ENCODE measurements at places on chromosomes 3 and 15. TPM values are rescaled to one million over a fixed set of nuclear protein-coding genes. Genes with fewer than 3 reads are reported as not detected.
A peak's percentile ranks its signal among the peaks of the same experiment; 100 is the strongest.

GRCh38 chr3:72960812-72961518 lies 35.6 kb upstream of the PPP4R2 start:
- no peak for DNase-seq
- H3K27me3 ChIP-seq = no peaks in the 10 kb centered on the region
- no peak overlapping the region for H3K4me3 ChIP-seq
- no peaks in the 10 kb centered on the region for H3K36me3 ChIP-seq
- no peak overlapping the region for H3K27ac ChIP-seq

GRCh38 chr3:8658306-8659212 lies 14.0 kb upstream of the SSUH2 start:
- no peak overlapping the region for H3K27ac ChIP-seq
- DNase-seq = peak; percentile 72
- no peaks in the 10 kb centered on the region for H3K27me3 ChIP-seq
- no peaks in the 10 kb centered on the region for H3K36me3 ChIP-seq

DNA sequence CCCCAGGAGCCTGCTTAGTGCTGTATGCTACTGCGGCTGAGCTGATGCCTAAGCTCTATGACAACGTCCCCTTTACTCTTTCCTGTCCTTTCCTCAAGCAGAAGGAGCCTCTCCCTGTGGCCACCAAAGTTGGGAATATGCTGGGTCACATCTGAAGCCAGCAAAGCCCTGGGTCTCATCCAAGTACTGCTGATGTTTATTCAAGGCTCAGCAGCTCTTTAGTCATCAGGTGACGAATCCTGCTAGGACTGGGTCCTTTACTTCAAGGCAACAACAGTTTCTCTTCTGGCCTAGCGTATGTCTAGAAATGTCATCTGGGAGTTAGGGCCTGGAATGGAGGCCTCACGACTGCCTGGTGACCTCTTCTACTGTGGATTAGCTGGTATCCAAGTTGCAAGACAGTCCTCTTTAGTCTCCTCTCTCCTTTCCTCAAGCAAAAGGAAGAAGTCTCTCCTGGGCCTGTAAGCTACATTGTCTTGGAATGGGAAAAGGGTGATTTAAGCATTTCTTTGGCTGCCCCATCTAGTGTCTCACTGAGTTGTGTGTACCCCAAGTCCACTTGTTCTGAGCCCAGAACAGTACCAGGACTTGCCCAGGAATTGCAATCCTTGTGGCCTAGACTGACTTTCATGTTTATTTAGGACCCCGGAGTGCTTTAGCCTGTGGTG lies 63.9 kb downstream of the TNFAIP8L3 start:
- no peaks in the 10 kb centered on the region for H3K4me1 ChIP-seq
- H3K4me3 ChIP-seq = no peak overlapping the region
- H3K27ac ChIP-seq = no peak overlapping the region
- no peak for DNase-seq

The ANKRD63 gene
- total RNA-seq = not detected

The SLCO2A1 gene
- 4.6 TPM for total RNA-seq

- H3K27ac ChIP-seq = no peak overlapping the region
- H3K4me3 ChIP-seq = no peak overlapping the region
- H3K27me3 ChIP-seq = peaks cover 46% of the 10 kb centered on the region
- no peaks in the 10 kb centered on the region for H3K36me3 ChIP-seq
- peak; percentile 71 for DNase-seq
- H3K4me1 ChIP-seq = no peaks in the 10 kb centered on the region
These were observed 2.0 kb upstream of the SOX2 start for GRCh38 chr3:181709537-181710279.

- H3K36me3 ChIP-seq = no peaks in the 10 kb centered on the region
- no peak overlapping the region for H3K4me3 ChIP-seq
- H3K27me3 ChIP-seq = no peaks in the 10 kb centered on the region
- DNase-seq = no peak
- no peaks in the 10 kb centered on the region for H3K4me1 ChIP-seq
These were observed 85.7 kb downstream of the ATP2B2 start for GRCh38 chr3:10419637-10420232.

DNA sequence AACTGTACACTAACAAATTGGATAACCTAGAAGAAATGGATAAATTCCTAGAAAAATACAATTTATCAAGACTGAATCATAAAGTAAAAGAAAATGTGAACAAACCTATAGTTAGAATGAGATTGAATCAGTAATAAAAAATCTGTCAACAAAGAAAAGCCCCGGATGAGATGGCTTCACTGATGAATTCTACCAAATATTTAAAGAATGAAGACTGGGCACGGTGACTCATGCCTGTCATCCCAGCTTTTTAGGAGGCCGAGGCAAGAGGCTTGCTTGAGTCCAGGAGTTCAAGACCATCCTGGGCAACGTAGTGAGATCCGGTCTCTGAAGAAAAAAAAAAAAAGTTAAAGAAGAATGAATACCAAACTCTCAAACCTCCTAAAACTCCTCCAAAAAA lies 17.7 kb upstream of the AP4E1 start:
- H3K36me3 ChIP-seq = no peaks in the 10 kb centered on the region
- H3K27me3 ChIP-seq = no peaks in the 10 kb centered on the region
- H3K4me3 ChIP-seq = no peak overlapping the region

The CORO2B gene
- 2.3 TPM for total RNA-seq

- no peaks in the 10 kb centered on the region for H3K4me1 ChIP-seq
- H3K27ac ChIP-seq = no peak overlapping the region
- no peak for DNase-seq
- no peaks in the 10 kb centered on the region for H3K27me3 ChIP-seq
- no peak overlapping the region for H3K4me3 ChIP-seq
These were observed 21.8 kb upstream of the TRH start for GRCh38 chr3:129952556-129953355.

DNA sequence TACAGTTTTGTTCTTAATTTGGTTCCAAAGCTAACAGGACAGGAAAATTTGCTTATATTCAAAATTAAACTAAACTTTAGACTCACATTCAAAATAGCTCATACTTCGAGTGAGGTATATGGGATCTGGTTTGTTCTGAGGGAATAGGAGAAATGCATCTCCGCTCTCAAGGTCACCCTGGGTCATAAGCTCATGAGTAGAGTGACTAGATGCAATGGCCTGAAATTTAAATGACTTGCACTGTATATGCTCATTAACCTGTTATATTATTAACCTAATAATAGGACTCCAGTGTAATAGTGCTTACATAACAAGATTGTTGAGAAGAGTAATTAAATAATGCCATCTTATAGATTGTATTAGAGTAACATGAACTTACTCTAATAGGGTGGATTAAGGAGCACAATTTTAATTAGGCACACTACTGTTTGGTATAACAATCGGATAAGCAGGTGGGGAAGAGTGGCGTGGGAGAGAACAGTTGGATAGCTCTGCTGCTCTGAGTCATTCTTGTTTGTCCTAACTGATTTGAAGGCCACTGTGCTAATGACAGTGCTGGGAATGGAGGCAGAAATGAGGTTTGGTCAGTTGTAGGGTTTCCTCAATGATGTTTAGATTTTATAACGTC lies 5.2 kb downstream of the NKTR start:
- H3K36me3 ChIP-seq = no peaks in the 10 kb centered on the region
- DNase-seq = no peak
- H3K27me3 ChIP-seq = no peaks in the 10 kb centered on the region
